ENCODE measurements at places on chromosomes 13 and 19.

DNA sequence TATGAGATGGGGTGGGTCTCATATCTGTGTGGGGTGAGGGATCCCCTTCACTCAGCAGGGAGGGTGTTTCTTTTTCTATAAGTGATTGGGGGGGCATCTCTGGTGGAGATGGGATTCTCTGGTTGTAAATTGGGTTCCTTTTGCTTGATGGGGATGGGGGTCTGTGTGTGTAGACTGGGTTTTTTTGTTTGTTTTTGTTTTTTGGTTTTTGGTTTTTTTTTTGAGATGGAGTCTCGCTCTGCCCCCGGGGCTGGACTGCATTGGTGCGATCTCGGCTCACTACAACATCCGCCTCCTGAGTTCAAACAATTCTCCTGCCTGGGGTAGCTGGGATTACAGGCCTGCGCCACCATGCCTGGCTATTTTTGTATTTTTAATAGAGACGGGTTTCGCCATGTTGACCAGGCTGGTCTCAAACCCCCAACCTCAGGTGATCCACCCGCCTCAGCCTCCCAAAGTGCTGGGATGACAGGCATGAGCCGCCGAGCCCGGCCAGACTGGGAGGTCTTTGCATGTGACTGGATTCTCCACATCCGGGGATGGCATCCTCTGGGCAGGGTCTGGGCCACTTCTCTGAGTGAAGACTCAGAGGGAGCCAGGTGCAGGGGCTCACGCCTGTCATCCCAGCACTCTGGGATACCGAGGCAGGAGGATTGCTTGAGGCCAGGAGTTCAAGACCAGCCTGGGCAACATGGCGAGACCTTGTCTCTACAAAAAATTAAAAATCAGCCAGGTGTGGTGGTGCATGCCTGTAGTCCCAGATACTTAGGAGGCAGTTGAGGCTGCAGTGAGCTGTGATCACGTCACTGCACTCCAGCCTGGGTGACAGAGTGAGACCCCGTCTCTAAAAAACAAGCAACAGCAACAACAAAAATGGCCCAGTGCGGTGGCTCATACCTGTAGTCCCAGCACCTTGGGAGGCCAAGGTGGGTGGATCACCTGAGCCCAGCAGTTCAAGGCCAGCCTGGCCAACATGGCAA is 799 bp downstream of the MYBPC2 start:
- DNase-seq: no peak

DNA sequence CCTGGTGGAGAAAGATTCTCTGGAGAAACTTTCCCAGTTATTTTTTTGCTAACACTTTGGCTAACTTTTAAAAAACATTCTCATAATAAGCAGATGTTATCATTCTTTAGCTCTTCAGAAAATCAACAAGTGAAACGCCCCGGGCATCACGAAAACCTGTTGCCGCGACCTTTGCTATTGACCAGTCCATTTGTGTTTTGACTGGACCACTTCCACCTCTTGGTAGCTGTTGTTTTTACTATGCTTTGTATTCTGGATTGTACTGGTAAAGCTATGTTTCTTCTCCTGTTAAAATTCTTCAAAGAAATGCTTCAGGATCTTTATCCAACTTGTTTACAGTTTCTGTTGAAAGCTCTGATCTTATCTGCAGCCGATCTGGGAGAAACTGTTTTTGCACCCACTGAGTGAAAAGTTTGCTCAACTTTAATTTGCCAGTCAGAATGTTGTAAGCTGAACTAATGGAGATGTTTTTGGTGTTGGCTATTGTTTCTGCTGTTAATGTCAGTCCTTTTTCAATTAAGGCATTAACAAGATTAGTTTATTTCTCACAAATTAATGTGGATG is 23.3 kb downstream of the UFM1 start:
- no peak for DNase-seq

- no peak for DNase-seq
Measured at GRCh38 chr13:73995736-73996135, 138.5 kb downstream of the KLF12 start.

DNA sequence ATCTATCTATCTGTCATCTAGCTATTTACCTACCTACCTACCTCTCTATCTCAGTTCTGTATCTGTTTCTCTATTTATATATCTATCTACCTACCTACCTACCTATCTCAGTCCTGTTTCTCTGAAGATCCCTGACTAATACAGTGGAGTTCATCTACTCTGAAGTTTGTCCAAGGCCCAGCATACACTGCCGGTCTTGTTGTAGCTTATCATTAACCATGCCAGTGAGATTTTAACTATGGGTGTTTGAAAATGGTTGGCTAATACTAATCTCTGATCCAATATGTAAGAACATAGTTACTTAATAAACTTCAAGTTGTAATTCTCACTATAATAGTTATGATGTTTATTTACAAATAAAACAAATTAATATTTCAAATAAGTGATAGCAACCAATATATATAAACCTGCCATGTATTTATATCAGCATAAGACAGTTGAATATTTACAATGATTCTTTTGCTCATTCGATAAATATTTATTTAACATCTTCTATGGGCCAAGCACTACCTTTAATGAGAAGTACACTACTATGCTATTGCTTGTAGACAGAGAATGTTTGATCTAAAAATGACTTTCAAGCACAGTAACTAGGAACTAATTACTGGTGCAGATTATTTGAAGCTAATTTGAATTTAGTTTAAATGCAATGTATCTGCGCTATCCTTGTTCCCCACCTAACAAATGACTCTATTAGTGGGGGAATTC is 242.1 kb downstream of the KLF5 start:
- DNase-seq: no peak

All from heart left ventricle (tissue), 16 donors.